Astrocyte (in vitro differentiated cells and primary cell): ENCODE measurements at places on chromosomes 16 and 17.

GRCh38 chr16:55471448-55472097 lies 7.4 kb upstream of the MMP2 start:
- peak; percentile 90 for DNase-seq

GRCh38 chr16:10206215-10206614 lies 24.0 kb upstream of the GRIN2A start:
- no peak for DNase-seq

DNA sequence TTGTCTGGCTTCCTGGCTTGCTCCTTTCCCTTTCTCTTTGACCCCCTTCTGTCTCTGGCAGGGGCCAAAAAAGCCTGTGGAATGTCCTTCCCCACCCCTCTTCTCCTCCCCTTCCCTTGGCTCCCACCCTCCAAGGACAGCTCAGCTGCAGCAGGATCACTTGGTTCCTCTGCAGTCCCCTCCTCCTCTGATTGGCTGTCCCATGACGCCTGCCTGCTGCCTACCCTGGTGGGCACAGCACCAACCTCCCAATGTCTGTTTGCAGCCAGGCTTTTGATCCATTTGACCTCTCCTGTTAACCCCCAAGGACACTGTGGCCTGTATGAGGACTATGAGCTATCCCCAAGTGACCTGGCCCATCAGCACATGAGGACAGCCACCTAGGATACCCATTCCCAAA lies 14.8 kb upstream of the MTMR4 start:
- DNase-seq: no peak

GRCh38 chr17:9183306-9183705 lies 162.0 kb downstream of the NTN1 start:
- DNase-seq: no peak

- DNase-seq: no peak
Measured at GRCh38 chr17:57670769-57671569, 74.1 kb downstream of the CCDC182 start.
